Osteoblast (primary cell): ENCODE measurements at places on chromosomes 5 and 9. TPM values are rescaled to one million over a fixed set of nuclear protein-coding genes. Genes with fewer than 3 reads are reported as not detected.

DNA sequence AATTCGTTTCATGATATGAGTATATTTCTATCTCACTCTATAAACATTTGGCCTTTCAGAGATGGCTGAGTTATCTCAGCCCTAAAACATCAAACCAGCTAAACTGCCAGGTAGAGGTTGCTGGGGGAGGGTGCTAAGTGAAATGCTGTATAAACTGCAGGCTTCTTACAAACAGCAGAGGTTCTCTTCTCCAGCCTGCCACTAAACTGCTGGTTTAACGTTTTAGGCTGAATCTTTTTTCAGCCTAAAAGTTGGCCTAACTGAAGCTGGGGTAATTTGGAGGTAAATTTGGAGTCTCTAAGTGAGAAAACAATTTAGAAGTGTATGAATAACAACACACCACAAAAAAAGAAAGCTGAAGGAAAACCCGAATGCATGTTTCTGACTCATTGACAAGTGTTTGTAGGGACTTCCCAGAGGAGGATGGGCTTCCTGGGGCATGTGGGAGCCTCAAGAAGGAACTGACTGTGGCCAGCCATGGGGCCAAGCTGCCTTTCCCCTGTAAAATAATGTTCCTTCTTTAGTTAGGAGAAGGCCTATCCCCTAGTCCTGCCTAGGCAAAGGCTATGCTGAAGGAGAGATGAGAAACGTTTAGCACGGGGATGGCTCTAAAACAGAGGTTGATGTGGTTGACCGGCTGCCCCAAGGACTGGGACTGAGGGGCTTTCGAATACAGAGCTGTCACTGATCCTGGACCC, 44.3 kb downstream of the SLC28A3 start:
- peak; percentile 66 for DNase-seq

DNA sequence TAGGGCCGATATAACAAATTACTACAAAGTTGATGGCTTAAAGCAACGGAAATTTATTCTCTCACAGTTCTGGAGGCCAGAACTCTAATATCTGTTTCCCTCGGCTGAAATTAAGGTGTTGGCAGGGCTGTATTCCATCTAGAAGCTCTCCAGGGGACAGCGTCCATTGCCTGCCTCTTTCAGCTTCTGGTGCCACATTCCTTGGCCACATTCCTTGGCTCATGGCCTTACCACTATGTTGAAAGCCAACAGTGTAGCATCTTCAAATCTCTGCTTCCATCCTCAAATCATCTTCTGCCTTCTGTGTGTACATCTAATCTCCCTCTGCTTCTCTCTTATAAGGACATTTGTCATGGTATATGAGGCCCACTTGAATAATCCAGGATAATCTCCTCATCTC, 17.2 kb downstream of the FGF10 start:
- no peak for DNase-seq

GRCh38 chr5:151107738-151108520, 27.1 kb upstream of the TNIP1 start:
- no peak for DNase-seq

The DDX4 gene
- total RNA-seq, result under 0.01 TPM in 1 of 2 replicates, not detected in the other

The ROPN1L gene
- 0.59 and 0.72 TPM in 2 replicates for total RNA-seq

The FOXD4L5 gene
- under 0.01 TPM in 1 of 2 replicates, not detected in the other for total RNA-seq

GRCh38 chr9:125620216-125620615, 86.8 kb downstream of the MAPKAP1 start:
- DNase-seq, result no peak

DNA sequence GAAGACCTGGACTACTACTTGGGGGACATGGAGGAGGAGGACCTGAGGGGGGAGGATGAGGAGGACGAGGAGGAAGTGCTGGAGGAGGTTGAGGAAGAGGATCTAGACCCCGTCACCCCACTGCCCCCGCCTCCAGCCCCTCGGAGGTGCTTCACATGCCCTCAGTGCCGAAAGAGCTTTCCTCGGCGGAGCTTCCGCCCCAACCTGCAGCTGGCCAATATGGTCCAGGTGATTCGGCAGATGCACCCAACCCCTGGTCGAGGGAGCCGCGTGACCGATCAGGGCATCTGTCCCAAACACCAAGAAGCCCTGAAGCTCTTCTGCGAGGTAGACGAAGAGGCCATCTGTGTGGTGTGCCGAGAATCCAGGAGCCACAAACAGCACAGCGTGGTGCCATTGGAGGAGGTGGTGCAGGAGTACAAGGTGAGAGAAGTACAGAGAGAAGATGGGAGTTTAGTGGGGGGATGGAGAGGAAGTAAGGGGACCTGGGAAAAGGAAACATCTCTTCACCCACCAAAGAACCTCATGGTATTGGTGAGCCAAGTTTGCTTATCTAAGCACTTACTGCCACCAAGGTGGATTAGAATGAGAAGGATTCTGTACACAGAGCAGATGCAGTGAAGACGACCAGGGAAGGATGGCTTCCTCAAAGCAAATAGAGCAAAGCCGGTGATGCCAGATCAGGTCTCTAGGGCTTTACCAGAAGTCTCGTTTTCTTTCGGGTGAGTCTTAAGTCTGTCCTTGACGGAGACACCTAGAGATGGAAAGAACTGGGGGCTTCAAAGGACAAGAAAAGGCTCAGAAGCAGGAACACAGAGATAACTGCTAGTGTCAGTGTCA, 1.5 kb downstream of the TRIM41 start:
- no peak for DNase-seq

DNA sequence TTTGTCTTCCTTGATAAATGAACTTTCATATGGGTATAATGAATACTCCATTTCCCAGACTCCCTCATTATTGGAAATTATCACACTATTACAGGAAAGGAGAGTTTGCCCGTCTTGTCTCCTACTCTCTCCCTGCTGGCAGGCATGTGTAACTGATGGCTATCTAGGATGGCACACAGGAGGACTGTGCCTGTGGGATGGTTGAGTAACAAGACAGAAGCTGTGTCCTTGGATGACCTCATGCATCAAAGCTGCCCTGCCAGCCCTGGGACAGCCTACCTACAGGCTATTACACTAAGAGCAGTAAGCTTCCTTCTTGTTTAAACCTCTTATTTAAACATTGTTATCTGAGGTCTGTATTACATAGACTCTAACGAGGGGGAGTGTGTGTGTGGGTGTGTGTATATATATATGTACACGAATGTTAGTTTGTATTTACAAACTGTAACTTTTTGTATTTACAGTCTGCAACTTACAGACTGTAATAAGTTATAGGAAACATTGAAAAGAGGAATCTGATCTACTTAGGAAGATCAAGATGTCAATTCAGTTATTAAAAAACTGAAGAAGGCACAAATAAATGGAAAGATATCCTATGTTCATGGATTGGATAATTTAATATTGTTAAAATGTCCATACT, 247.6 kb upstream of the ACO1 start:
- DNase-seq, result no peak

DNA sequence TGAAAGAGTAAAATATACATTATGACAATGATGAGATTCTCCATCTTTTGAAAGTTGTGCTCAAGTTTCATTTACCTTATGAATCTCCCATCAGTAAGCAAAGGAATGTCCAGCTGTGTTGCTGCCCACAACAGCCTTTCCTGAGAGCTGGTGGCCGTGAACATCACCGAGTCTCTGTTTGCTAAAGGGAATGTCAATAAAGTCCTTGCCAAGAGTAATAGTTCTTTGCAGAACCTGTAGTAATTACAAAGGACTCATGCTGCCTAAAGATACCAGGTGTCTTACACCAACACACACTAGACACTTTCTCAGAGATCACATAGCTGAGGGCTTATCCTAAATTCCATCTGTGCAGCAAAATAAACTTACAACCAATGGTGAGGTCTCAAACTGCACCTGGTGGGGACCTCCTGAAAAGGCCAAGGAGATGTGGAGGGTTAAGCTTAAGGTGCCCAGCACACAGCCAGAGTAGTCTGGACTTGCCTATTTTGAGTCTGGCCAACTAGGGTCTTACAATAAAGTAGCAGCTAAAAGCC, 111.1 kb upstream of the DAPK1 start:
- DNase-seq, result no peak

The LRRTM2 gene
- total RNA-seq, result under 0.01 and 0.88 TPM in 2 replicates

GRCh38 chr5:72786676-72787075, 29.8 kb upstream of the TNPO1 start:
- no peak for DNase-seq

DNA sequence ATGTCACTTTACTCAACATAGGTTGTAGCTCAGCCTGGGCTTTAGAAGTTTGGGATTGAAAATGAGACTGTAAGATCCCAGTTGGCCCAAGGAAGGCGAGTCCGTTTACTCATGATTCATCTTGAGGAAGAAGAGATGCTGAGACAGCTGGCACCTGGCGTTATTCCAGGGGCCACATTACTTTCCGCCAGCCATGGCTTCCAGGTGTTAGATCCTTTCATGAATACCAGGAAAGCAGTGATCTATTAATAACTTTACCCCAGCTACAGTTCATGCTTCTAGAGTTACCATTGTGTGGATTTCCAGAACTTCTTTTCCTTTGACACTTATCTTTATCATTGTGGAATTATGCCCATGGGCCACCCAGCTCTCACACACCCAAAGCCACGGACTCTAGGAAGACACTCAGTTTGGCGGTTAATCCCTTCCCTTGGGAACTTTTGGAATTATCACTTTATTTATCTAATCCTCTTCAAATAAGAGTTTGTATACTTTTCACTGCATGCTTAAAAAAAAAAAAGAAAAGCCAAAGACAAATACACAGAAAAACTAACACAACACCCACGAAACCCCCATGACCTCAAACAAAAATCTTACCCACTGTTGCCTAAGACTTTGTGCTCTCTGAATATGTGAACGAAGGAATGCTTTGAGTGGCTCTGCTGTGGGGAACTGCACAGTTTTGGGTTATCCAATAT, 26.9 kb downstream of the RAI14 start:
- no peak for DNase-seq

GRCh38 chr5:78718824-78719223, 70.3 kb upstream of the LHFPL2 start:
- no peak for DNase-seq
